Dermis lymphatic vessel endothelial cell (primary cell): ENCODE measurements at places on chromosomes 11 and 22. TPM values are rescaled to one million over a fixed set of nuclear protein-coding genes. Genes with fewer than 3 reads are reported as not detected.

The LARGE2 gene
- total RNA-seq, result not detected in 2 replicates

The DKK3 gene
- 305 and 346 TPM in 2 replicates for total RNA-seq

The IGF2 gene
- total RNA-seq, result 0.60 and 7.3 TPM in 2 replicates

The UPK3A gene
- total RNA-seq, result not detected in 2 replicates

The TRPC6 gene
- 10.3 and 44.4 TPM in 2 replicates for total RNA-seq

The UBQLN3 gene
- total RNA-seq, result 0.09 TPM in 1 of 2 replicates, not detected in the other

The TREH gene
- not detected in 2 replicates for total RNA-seq

The DDTL gene
- total RNA-seq, result 0.86 and 4.7 TPM in 2 replicates

The NDUFV1 gene
- total RNA-seq, result 121 and 130 TPM in 2 replicates

The FGF19 gene
- not detected in 2 replicates for total RNA-seq

The TRIM6 gene
- total RNA-seq, result 0.43 and 1.5 TPM in 2 replicates

The SCUBE2 gene
- 1.4 and 3.4 TPM in 2 replicates for total RNA-seq

The OR51B2 gene
- not detected in 2 replicates for total RNA-seq

The OR2AG2 gene
- not detected in 2 replicates for total RNA-seq

The LYVE1 gene
- total RNA-seq, result 208 and 386 TPM in 2 replicates

The SLCO2B1 gene
- total RNA-seq, result 1.4 and 6.7 TPM in 2 replicates

The NNMT gene
- 52.1 and 145 TPM in 2 replicates for total RNA-seq

The TTC28 gene
- total RNA-seq, result 16.1 and 22.8 TPM in 2 replicates

The PTGDR2 gene
- total RNA-seq, result under 0.01 TPM in 1 of 2 replicates, not detected in the other

The MRPL16 gene
- total RNA-seq, result 28.2 and 28.4 TPM in 2 replicates

The CHRM1 gene
- not detected in 2 replicates for total RNA-seq

The C22orf15 gene
- 0.09 and 0.33 TPM in 2 replicates for total RNA-seq

The RAC2 gene
- total RNA-seq, result 2.9 and 4.6 TPM in 2 replicates

The POLDIP3 gene
- 21.9 and 25.1 TPM in 2 replicates for total RNA-seq

The OR4D11 gene
- not detected in 2 replicates for total RNA-seq

The SCO2 gene
- 2.0 and 2.2 TPM in 2 replicates for total RNA-seq

The CECR2 gene
- total RNA-seq, result under 0.01 TPM in 1 of 2 replicates, not detected in the other

The RTN3 gene
- total RNA-seq, result 43.7 and 45.6 TPM in 2 replicates

The SHISA8 gene
- not detected in 2 replicates for total RNA-seq

The TNNI2 gene
- not detected in 2 replicates for total RNA-seq

The CCDC34 gene
- 1.5 and 2.4 TPM in 2 replicates for total RNA-seq

The SPON1 gene
- 0.17 and 1.2 TPM in 2 replicates for total RNA-seq

The TCN2 gene
- total RNA-seq, result 13.8 and 18.5 TPM in 2 replicates

The CCDC82 gene
- 16.0 and 17.4 TPM in 2 replicates for total RNA-seq
